Amniotic stem cell (primary cell): ENCODE measurements at places on chromosomes 2 and 18.
A peak's percentile ranks its signal among the peaks of the same experiment; 100 is the strongest.

DNA sequence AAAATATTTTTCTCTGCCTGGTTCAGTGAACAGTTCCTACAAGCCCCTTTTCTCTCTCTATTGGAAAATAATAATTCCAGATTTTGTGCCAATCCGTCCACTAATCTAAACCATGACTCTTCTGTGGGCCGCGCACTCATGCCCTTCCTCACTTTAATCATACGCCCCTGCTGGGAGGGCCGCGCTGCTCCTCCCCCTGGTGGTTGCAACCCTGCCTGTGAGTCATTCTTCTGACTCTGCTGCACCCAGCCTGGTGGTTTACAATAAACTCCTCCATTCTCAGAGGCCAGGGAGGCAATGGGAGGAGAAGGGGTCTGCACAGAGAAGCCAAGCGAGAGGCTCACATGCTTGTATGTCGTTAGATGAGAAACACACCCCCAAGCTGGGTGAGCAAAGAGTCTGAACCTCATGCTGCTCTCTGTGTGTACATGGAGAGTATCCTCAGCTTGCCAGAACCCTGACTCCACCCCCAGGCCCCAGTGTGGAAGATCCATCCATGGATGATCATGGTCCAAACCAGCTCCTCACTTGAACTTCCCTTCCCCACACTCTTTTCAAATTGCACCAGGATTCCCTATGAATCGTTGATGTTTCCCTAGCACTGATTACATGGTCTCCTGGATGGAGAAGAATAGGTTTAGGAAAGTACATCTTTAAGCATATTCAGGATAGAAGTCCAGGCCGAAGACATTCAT lies 228.9 kb downstream of the ANKRD30B start:
- no peak for DNase-seq

DNA sequence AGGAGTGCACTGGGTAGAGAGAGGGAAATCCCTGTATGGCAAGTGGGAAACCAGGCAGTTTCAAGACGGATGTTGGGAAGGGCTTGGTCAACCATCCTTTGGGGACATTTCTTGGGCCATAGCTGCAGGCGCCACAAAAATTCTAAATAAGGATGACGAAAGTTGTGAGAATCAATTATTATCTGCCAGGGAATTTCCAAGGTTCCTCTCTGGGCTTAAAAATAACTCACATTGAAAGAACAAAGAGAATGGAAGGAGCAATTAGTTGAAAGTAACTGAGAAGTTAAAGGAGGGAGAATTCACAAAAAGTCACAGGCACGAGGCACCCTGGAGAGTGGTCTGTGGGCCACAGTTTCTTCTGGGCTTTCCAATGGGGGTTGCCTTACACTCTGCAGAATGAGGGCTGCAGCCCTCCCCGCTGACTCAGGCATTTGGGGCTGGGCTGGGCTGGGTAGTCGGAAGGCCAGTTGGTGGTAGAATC lies 195.7 kb downstream of the SMAD7 start:
- DNase-seq = no peak

DNA sequence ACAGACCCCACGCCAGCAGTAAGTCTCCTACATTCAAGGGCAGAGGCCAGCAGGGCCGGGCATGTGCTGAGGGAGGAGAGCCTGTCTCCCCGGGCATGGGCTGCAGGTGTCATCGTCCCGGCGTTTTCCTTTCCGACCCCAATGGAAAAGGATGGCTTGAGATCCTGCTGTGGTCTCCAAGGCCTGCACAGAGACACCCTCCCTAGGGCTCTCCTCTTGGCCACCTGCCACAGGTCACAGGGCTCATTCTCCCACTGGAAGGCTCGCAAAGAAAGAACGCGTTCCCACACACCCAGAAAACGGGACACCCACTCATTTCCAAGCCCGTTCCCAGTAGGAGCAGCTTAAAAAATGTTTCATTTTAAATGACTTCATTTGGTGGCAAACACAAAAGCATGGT lies 41.0 kb downstream of the DIPK1C start:
- no peak for DNase-seq

DNA sequence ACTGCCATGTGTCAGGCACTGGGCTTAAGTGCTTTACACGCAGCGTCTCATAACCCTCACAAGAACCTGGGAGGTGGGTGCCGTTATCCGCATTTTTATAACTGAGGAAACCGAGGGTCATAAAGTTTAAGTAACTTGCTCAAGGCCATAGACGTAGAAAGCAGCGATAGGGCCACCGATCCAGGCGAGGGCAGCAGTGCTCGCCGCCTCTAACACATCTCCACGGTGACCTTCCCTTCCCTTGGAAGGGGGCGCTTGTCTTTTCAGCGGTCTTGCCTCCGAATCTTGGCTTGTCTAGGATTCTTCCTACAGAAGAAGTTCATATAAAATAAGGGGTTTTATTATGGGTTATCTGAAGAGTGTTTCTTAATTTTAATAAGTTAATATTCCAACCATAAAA lies 186.6 kb downstream of the GBX2 start:
- no peak for DNase-seq

DNA sequence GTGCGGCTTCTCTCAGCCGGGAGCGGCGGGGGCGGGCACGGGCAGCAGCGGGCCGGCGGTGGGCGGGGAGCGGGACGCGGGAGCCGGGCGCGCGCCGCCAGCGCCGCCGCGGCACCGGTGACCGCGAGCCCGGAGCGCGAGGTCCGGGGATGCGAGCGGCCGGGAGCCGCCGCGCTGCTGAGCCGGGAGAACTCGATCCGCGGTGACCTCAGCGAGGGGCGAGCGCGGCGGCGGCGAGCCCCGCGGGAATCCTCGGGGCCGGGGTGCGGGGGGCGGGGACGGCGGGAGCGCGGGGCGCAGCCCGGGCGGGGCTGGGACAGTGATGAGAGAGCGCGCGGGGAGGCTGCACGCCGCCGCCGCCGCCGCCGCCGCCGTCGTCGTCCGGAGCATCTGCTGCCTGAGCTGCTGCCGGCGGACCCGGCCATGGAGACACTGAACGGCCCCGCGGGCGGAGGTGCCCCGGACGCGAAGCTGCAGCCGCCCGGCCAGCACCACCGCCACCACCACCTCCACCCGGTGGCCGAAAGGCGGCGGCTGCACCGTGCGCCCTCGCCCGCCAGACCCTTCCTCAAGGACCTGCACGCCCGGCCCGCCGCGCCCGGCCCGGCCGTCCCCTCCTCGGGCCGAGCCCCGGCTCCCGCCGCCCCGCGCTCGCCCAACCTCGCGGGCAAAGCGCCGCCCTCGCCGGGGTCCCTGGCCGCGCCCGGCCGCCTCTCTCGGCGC lies at the start of gene MTCL1:
MTCL1 (plus strand) TSS at position 319 of the 723 bp plus-strand sequence; CDS start at position 424, 105 bp downstream.
- DNase-seq = no peak

DNA sequence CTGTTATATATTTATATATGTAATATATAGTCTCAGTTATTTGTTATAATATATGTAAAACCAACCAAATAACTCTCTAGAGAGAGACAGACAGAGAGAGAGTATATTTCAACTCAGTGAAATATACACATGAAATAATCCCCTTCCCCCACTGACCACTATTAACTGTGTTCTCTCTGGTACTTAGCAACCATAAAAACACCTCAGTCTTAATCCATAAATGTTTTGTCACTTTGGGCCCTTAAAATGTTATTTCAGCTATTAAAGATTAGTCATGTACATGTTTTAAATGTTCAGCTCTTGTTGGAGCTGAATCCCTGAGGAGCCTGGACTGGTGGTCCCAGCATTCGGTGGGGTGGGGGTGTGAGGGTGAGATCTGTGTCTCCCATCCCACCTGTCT lies 122.2 kb upstream of the MAP3K20 start:
- DNase-seq = no peak

GRCh38 chr2:198913394-198914152 lies 544.2 kb downstream of the SATB2 start:
- DNase-seq = no peak

GRCh38 chr18:66393463-66393862 lies 210.4 kb downstream of the CDH19 start:
- DNase-seq = no peak

DNA sequence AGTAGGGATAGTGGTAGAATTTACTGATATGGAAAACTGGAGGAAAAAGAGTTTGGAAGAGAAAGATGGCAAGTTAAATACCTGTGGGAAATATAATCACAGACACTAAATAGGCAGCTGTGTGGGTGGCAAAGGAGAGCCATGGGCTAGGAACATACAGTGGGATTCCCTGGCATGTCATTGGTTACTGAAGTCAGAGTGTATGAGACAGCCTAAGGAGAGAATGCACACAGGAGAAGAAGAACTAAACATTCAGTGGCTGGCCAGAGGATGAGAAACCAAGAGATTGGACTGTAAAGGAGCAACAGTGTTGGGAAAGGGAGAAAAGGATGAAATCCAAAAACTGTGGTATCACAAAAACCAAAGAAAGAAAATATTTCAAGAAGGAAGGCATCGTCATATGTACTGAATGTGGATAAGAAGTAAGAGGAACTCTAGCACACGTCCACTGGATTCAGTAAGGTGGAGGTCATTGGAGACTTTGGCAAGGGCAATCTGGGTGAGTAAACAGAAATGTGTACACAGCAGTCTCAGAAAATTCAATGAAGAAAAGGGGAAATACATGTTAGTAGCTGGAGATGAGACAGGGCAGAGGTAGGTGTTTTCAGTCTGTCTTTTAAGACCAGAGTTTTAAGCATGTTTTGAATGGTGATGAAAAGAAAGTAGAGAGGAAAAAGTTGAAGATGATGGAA lies 83.3 kb downstream of the SPIRE1 start:
- DNase-seq = no peak

GRCh38 chr2:15691586-15692310 lies 100.1 kb downstream of the DDX1 start:
- no peak for DNase-seq

DNA sequence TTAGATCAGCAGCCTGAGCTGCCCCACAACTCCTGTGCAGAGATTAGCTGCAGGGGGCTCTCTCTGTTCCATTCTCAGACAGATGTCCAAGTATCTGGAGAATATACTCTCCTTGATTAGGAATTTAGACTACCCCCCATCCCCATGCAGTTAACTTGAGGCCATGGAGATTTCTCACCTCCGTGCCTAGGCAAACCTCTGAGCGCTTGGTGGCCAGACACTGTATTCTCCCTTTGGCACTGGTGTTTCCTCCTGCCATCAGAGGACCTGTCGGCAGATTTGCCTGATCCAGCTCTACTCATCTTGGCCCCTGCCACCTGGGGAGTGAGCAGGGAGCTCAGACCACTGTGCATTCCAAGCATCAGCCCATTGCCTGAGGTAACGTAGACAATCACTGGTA lies 48.3 kb downstream of the ZNF804A start:
- no peak for DNase-seq

GRCh38 chr18:74316257-74317170 lies 875 bp downstream of the C18orf63 start:
- DNase-seq = peak; percentile 41

GRCh38 chr2:43481927-43482542 lies 113.8 kb downstream of the THADA start:
- DNase-seq = no peak

- DNase-seq = no peak
Observed at GRCh38 chr18:10973567-10974203, 175.7 kb downstream of the PIEZO2 start.

DNA sequence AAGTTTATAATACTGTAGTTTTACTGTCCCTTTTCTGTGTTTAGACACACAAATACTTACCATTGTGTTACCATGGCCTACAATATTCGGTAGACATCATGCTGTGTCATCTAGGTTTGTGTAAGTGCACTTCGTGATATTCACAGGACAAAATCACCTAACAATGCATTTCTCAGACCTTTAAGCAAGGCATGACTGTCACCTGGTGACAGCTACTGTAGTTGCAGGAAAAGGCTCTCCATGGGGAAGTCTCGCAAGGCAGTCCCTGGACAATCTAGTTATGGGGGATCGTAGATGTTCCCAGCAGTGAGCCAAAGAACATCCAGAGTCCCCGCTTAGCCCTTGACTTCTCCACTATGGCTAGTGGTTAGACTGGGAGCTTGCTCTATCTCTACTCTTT lies 73.1 kb downstream of the EIF2AK3 start:
- DNase-seq = no peak

DNA sequence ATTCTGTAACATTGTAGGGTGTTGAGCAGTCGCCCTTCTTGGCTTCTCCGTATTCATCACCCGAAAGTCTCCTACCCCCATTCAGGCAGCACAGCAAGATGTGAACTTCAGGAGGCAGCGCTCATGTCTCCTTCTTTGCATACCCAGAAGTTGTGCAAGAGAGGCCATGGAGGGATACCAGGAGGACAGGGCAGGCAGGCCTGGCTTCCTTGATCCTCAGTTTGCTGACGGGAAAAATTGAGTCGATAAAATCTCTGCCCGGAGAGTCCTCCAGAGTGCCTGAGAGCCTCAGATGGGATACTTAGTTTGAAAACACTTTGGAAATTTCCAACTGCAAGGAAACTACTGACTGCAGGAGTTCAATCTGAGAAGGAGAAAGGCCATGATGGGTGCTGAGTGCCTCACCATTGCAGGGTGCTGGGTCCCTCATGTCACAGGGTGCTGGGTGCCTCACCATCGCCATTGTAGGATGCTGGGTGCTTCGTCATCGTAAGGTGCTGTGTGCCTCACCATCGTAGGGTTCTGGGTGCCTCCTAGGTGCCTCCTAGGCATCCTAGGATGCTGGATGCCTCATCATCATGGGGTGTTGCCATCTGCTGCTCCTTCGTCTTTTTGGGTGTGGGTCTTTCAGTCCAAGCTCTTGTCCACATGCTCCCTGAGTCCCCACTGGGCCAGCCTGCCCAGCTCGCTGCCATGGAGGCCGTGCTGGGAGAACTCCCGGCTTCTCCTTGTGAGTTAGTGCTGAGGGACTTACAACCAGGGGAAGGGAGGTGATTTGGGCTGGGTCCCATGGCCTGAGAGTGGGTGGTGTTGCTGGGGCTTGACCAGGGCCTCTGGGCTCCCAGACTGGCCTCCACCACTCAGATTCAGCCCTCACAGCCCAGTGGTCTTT lies 162.4 kb downstream of the DDX1 start:
- DNase-seq = no peak

GRCh38 chr2:56086336-56086735 lies 97.5 kb upstream of the CCDC85A start:
- no peak for DNase-seq

- no peak for DNase-seq
Observed at GRCh38 chr18:48164116-48164515, 233.7 kb upstream of the SMAD2 start.

- no peak for DNase-seq
Observed at GRCh38 chr2:239802185-239802649, 222.9 kb downstream of the NDUFA10 start.

DNA sequence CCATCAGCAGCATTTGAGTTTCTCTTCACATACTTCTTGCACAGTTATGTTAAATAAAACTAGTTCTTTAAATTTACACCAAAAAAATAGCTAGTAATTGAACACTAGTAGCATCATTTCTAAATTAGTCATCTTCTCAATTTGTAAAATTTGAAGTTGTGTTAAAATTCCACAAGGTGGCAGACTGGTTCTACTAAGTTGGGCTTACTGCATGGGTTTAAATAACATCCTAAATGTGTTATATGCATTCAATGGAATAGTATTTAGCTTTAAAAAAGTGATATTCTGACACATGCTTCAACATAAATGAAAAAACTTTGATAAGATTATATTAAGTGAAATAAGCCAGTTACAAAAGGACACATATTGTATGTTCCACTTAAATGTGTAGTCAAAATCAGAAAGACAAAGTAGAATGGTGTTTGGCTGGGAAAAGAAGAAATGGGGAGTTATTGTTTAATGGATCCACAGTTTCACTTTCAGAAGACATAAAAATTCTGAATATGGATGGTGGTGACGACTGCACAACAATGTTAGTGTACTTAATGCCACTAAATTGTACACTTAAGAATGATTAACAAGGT lies 28.7 kb upstream of the RPRD1A start:
- peak; percentile 55 for DNase-seq

- DNase-seq = peak; percentile 30
Observed at GRCh38 chr2:151306621-151307020, 17.2 kb upstream of the NMI start.
